Forelimb muscle (tissue), 1 donor: ENCODE measurements at places on chromosomes 4 and X.
A peak's percentile ranks its signal among the peaks of the same experiment; 100 is the strongest.

DNA sequence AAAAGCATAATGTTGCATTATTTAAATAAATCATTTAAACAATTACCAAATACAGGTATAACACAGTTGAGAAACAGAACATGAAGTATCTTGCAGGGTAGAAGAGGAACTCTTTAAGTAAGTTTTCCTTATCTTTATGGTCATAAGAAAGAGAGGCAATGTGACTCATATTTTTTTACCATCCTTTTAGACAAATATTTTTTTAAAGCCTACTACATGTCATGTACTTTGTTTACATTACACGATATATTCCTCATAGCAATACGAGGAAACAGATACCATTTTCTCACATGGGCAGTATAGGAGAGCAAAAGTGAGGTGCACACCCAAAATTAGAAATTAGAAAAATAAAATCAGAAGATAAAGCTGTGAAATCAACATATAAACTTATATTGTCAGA is 49.3 kb upstream of the EPHA5 start:
- DNase-seq, result no peak

GRCh38 chrX:131783555-131784308 is 239.4 kb upstream of the STK26 start:
- peak; percentile 90 for DNase-seq

GRCh38 chr4:101806914-101807313 is 16.4 kb downstream of the BANK1 start:
- peak; percentile 14 for DNase-seq

- no peak for DNase-seq
Measured at GRCh38 chr4:2424581-2424980, 5.8 kb downstream of the CFAP99 start.

- DNase-seq, result no peak
Measured at GRCh38 chrX:1430451-1430850, 22.3 kb downstream of the ASMTL start.

- DNase-seq, result no peak
Measured at GRCh38 chr4:116547632-116548031, 537.7 kb downstream of the TRAM1L1 start.

GRCh38 chr4:80438016-80438415 is 102.5 kb downstream of the CFAP299 start:
- no peak for DNase-seq

- DNase-seq, result no peak
Measured at GRCh38 chr4:26349496-26349895, 28.7 kb downstream of the RBPJ start.

- DNase-seq, result peak; percentile 31
Measured at GRCh38 chrX:110519906-110520452, 161.3 kb downstream of the RTL9 start.

DNA sequence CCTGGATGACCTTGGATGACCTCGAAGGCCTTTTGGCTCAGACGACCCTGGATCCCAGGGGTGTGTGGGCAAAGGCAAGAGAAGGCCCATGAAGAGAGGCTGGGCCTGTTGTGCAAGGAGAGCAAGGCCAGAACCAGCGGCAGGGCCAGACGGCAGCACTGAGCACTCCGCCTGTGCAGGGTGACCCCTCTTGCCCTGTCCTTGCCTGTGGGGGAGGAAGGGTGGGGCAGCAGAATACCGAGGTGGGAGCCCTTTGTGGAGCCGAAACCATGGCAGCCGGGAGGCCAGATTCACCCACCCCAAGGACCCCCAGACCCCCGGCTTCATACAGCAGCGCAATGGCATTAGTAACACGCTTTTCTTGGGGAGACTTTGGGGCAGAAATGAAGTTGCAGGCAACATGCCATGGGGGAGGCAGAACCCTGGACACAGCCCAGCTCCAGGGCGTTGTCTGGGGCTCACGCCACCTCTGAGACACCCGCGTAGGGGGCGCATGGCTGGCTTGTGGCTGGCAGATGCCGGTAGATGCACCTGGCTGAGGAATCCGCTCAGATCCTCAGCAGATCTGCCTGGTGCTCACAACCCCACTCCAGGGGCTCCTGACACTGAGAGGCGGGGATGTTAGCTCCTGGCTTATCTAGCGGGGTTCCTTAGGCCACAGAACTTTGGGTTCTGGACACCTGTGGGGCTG is 114.5 kb downstream of the FAM53A start:
- no peak for DNase-seq

DNA sequence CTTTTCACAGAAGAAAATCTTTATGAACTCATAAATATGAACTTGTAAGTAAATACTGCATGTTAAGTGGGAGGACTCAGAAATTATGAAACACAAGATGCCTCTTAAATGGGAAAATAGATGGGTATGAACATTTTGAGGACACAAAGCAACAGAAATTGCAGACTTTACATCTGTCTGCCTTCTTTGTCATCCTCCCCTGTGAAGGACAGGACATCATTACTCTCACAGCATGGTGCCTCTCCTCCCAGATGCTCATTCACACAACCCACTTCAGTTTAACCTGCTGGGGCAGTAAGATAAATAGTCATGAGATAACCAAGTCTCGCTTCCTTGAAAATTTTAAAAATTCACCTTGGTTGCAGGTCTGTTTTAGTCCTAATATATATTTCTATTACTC is 144.5 kb downstream of the APBB2 start:
- no peak for DNase-seq

- DNase-seq, result no peak
Measured at GRCh38 chr4:149199594-149199993, 616.0 kb downstream of the IQCM start.

GRCh38 chr4:56051710-56052075 is 102.9 kb downstream of the CEP135 start:
- no peak for DNase-seq

DNA sequence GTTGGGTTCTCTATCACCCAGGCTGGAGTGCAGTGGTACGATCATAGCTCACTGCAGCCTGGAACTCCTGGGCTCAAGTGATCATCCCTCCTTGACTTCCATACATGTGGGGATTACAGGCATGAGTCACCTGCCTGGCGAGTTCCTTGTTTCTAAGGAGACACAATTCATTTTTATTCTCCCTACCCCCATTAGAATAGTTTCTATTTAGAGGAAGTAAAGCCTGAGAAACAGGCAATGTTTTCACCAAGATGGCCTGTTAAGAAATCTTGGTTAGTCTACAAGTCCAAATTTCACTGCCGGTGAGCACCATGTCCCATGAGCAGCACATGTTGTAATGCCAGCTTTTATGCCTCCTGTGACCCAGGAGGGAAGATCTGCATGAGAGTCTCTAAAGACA is 5.7 kb downstream of the CYBB start:
- no peak for DNase-seq

GRCh38 chrX:152632445-152633097 is 5.1 kb upstream of the GABRQ start:
- peak; percentile 16 for DNase-seq

DNA sequence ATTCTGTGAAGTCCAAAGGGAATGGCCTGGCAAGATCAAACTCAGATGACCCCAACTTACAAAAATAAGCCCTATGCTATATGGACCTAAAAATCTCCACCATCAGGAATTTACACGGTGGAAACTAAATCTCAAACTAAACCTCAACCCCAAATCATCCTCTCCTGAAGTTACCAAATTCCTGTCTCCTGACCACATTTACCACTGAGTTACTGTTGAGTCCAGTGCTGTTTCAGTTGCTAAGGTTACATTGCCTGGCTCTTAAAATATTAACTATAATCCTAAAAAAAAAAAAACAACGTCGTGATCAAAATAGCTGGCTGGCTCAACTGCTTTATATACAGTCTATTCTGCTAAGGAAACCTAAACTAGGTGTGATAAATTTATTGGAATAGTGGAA is 315.2 kb upstream of the SLIT2 start:
- DNase-seq, result peak; percentile 13

GRCh38 chr4:143514169-143514495 is 630 bp downstream of the SMARCA5 start:
- DNase-seq, result no peak

DNA sequence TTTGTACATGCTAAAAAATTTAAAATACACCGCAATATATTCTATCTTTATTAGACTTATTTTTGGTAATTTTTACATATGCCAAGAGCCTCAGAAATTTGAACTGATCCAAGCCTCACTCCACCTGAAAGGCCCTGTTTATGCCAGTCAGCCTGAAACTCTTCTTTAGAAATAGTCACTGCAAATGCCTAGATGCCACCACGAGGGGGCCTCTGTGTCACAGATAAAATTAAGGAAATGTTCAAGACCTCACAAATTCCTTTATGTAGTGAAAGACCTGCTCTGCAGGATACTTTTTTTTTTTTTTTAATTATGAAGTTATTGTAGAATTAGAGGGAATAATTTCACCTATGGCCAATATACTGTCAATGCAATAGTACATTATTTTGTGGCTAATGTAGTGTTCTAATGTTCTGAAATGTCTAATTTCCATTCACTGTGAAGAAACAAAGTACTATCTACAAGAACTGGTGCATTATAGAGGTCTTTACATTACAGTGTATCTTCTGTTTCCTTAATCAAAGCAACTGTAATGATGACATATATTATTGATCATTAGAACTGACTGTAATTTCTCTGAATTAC is 69.8 kb downstream of the DTHD1 start:
- DNase-seq, result peak; percentile 13

DNA sequence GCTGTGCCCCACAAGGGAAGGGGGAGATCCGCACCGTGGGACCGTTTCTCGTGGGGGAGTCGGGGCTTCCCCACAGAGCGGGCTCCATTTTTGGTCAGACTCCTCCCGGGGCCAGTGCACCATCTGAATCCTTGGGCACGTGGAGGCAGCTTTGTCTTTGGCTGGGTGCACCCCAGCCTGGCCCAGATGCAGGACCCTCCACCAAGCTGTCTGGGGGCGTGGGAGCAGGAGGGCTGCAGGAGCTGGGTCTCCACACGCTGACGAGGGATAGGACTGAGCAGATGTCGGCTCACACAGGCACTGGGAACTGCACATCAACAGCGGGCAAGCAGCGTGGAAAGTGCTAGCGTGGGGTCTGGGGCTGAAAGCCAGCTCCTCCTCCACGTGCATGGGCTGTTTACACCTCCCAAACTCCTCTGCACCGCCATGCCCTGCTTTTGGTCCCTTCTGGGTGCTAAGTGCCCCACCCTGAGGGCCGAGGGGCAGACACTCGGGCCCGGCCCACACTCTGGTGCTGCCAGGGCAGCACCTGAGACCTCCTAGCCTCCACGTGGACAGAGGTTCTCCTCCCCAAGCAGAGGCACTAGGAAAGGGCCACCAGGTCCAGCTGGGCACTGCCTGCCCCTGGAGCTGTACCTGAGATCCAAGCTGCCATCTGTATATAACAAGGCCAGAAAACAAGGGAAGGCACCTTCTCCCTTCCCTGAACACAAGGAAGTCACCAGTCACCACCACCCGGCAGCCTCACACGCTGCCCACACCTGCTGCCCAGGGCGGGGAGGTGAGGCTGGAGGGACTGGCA is 13.8 kb downstream of the DGKQ start:
- no peak for DNase-seq

DNA sequence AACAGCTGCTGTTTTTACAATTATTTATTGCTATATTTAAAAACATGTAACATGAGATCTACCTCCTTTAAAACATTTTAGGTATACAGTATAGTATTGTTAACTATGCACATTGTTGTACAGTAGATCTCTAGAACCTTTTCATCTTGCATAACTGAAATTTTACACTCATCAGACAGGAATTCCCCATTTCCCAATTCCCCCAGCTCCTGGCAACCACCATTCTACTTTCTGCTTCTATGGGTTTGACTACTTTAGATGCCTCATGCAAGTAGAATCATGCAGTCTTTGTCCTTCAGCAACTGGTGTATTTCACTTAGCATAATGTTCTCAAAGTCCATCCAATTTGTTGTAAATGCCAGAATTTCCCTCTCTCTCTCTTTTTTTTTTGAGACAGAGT is 9.7 kb upstream of the LSM6 start:
- no peak for DNase-seq

DNA sequence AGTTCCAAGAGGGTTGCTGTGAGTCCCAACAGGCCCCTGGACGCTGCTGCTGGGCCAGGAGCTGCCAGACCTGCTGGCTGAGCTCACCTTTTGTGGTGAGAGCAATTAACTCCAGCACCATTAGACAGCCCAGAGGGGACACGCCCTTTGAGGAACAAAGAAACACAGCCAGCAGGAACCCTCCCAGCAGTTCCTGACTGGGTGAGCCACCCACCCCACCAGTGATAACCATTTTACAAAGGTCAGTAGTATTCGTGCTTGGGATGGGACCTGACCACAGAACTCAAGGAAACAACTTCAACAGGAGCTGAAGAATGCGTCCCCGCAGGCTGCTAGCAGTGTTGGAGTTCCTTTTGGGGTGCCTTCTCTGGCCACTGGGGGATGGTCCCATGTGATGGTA is 38.8 kb upstream of the AFAP1 start:
- no peak for DNase-seq
